ENCODE measurements at places on chromosomes 2 and 18. TPM values are rescaled to one million over a fixed set of nuclear protein-coding genes. Genes with fewer than 3 reads are reported as not detected.

- DNase-seq, result no peak
Observed at GRCh38 chr18:41119031-41119430, 836.0 kb upstream of the PIK3C3 start.

DNA sequence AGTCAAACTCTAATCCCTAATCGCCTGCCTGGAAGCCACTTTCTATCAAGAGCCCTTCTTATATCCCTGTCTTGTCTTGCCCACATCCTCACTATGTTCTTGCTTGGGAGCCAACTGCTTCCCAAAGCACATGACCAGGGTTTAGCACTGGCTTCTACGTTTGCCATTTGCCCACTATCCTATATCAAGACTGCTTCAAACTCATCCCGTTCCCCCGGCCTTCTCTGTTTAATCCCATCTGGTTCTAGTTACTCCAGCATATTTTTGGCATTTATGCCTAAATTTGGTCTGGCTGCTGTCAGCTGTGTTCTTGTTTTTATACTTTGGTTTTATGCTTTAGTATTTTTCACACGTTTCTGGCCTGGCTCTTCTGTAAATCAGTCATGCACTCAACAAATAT, 40.2 kb downstream of the POLR1A start:
- DNase-seq, result no peak

DNA sequence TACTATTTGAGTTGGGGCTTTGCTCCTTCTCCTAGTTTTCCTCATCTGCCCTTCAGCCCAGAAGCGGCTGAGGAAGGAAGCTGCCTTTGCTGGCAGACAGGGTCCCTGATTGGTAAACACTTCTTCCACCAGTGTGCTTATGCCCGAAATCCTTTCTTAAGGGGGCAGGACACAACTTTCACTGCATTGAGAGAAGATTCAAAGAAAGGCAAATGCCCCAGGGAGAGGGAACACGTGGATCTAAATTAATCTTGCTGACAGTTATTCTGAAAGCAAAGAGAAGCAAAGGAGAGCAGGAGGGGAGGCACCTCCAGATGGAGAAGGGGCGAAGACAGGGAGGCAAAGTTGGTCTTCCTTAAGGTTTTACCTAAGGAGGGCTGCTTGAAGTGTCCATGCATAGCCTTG, 92.1 kb upstream of the EFEMP1 start:
- DNase-seq, result no peak

Gene ZNF385B
- 11.5 TPM for total RNA-seq

DNA sequence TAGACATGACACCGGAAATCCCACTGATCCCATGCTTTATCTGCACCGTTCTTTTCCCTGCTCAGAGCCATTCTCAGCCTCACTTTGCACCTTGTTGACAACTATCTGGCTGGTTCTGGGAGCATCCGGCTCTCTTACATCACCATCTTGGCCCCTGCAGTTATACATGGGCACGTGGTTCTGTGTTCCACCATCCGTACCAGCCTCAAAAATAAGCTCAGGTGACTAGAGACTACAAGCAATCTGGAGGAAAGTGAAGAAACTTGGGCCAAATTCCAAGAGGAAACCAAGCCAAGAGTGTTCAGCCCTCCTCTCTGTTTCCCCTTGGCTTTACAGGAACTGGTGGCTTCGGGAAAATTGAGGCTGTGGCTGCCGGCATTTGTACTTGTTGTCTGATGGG, 244.6 kb upstream of the ACVR2A start:
- no peak for DNase-seq
